ENCODE measurements at places on chromosomes 12 and 14.

GRCh38 chr14:24100197-24100981 is 6.3 kb downstream of the PCK2 start:
- DNase-seq = no peak

GRCh38 chr12:106021516-106021915 is 117.2 kb downstream of the NUAK1 start:
- no peak for DNase-seq

DNA sequence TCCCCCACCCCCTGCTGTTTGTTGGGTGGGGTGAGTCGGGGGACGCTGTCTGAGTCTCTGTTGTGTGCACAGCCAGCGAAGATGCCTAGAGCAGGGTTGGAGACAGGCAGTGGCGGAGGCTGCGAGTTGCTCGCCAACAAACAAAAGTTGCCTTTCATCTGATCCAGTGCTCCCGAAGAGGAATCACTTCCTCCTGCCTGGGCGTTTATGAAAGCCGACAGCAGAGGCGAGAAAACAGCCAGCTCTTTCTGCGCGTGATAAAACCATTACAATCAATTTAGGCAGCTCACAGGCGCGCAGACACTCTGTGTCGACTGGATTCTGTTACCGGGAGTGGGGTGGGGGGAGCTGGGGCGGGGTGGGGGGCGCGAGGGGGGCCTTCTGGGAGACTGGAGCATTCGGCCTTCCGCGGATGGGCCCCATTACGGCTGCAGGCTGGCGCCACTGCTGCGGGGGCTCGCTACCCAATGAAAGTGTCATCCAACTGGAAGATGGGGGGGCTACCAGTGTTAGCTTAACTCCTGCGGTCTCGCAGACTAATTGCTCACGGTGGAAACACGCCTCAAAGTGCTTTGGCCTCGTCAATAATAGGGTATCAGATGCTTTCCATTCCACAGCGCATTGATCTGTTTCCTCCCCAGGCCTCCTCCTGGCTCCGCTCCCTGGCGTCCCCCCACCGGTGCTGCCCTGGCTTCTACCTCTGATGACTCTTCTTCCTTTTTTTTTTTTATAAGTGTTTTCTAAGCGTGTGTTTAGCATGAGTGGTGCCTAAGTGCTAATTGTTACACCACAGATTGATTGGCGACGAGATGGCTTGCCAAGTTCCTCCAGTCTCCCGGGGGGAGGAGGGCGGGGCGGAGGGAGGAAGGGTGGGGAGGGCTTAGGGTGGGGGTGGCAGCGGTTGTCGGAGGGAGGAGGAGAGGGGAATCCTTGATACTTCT is 678.4 kb downstream of the MED13L start:
- DNase-seq = peak; percentile 75

- no peak for DNase-seq
Measured at GRCh38 chr12:54975272-54975671, 9.3 kb downstream of the TESPA1 start.

GRCh38 chr12:115617391-115617790 is 660.1 kb downstream of the MED13L start:
- no peak for DNase-seq

DNA sequence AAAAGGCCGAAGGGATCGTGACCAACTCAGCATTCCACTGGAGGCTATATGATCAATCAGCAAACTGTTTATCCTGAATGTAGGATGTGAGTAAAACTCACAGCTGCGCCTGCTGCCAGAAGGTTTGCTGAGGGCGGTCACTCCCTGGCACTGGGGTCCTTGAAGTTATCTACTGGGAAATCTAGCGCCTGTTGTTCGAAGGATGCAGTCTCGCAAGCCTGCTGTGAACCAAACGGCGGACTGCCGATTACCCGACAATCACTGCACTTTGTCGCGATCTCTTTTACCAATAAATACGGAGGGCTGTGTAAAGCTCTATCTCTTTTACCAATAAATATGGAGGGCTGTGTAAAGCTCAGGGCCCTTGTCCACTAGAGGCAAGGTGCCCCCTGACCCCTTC is 12.9 kb downstream of the DDX51 start:
- DNase-seq = no peak

DNA sequence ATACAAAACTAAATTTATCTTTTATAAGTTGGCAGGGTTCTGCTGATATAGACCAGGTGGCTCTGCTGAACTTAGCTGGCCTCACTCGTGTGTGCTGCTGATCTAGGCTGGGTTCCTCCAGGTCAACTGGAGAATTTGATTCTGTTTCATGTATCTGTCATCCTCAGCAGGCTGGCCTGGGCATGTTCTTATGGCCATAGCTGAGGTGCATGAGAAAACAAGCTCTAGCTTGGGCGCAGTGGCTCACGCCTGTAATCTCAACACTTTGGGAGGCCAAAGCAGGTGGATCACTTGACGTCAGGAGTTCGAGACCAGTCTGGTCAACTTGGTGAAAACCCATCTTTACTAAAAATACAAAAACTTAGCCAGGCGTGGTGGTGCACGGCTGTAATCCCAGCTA is 24.3 kb upstream of the BCL2L14 start:
- no peak for DNase-seq

- DNase-seq = peak; percentile 27
Measured at GRCh38 chr14:92728759-92729364, 19.6 kb downstream of the LGMN start.

- no peak for DNase-seq
Measured at GRCh38 chr12:3651585-3652424, 101.1 kb downstream of the CRACR2A start.
